Hair follicular keratinocyte (primary cell): ENCODE measurements at places on chromosomes 7 and 10. TPM values are rescaled to one million over a fixed set of nuclear protein-coding genes. Genes with fewer than 3 reads are reported as not detected.

Gene ARID5B
- 5.6 and 10.4 TPM in 2 replicates for total RNA-seq

Gene AKR1C3
- total RNA-seq = 3.7 and 8.4 TPM in 2 replicates

Gene TCAF2
- total RNA-seq = 0.16 and 0.72 TPM in 2 replicates

Gene BEND7
- 2.9 and 4.2 TPM in 2 replicates for total RNA-seq

Gene SKAP2
- total RNA-seq = 10.7 and 12.1 TPM in 2 replicates

Gene UNC5B
- total RNA-seq = 3.8 and 12.6 TPM in 2 replicates

Gene CALML3
- total RNA-seq = 58.4 and 62.7 TPM in 2 replicates

Gene CCL24
- total RNA-seq = not detected in 2 replicates

Gene SAMD9L
- 0.70 and 0.99 TPM in 2 replicates for total RNA-seq

Gene ZNF485
- 2.4 and 4.7 TPM in 2 replicates for total RNA-seq

Gene CUBN
- under 0.01 TPM in 2 replicates for total RNA-seq

Gene MMD2
- not detected in 2 replicates for total RNA-seq

Gene PNLIPRP2
- not detected in 2 replicates for total RNA-seq

Gene CYP3A5
- total RNA-seq = 0.53 and 2.3 TPM in 2 replicates

Gene ADRA2A
- total RNA-seq = not detected in 2 replicates

Gene LDB3
- total RNA-seq = not detected in 2 replicates

Gene ATG9B
- total RNA-seq = 0.04 and 0.08 TPM in 2 replicates

Gene NET1
- total RNA-seq = 164 and 185 TPM in 2 replicates

Gene NPSR1
- not detected in 2 replicates for total RNA-seq

Gene SPDYE3
- total RNA-seq = not detected in 2 replicates

Gene ATP6V0E2
- 1.7 and 2.7 TPM in 2 replicates for total RNA-seq

Gene UBN2
- total RNA-seq = 1.7 and 3.7 TPM in 2 replicates

Gene AMZ1
- under 0.01 and 0.04 TPM in 2 replicates for total RNA-seq

Gene TMEM273
- total RNA-seq = not detected in 2 replicates

Gene UCMA
- total RNA-seq = not detected in 2 replicates

Gene MLLT10
- 16.4 and 24.8 TPM in 2 replicates for total RNA-seq

Gene DRGX
- total RNA-seq = not detected in 2 replicates

Gene CHST15
- total RNA-seq = 20.0 and 39.5 TPM in 2 replicates

Gene ADAMTS14
- 0.19 TPM in 1 of 2 replicates, not detected in the other for total RNA-seq

Gene EIF5AL1
- total RNA-seq = 0.31 and 0.84 TPM in 2 replicates

Gene DEPP1
- total RNA-seq = 1.1 and 21.9 TPM in 2 replicates

Gene PNLIPRP1
- not detected in 2 replicates for total RNA-seq

Gene TFPI2
- total RNA-seq = 227 and 475 TPM in 2 replicates

Gene GPR15LG
- 0.99 TPM in 1 of 2 replicates, not detected in the other for total RNA-seq

Gene TIAL1
- 45.4 and 45.8 TPM in 2 replicates for total RNA-seq

Gene JCAD
- under 0.01 and 0.38 TPM in 2 replicates for total RNA-seq

Gene JAZF1
- 1.2 and 1.9 TPM in 2 replicates for total RNA-seq

Gene SLC26A4
- total RNA-seq = 0.08 and 0.62 TPM in 2 replicates

Gene WEE2
- not detected in 2 replicates for total RNA-seq
